ENCODE measurements at places on chromosomes 7 and 10. TPM values are rescaled to one million over a fixed set of nuclear protein-coding genes. Genes with fewer than 3 reads are reported as not detected.

The UPK3B gene
- 0.68 TPM for total RNA-seq

The GPR37 gene
- total RNA-seq = not detected

The SCART1 gene
- 2.1 TPM for total RNA-seq

The CALML3 gene
- not detected for total RNA-seq

The KIF20B gene
- 52.7 TPM for total RNA-seq

The ATXN7L1 gene
- total RNA-seq = 10.8 TPM

The PDE1C gene
- not detected for total RNA-seq

The HOXA1 gene
- total RNA-seq = not detected

The MOGAT3 gene
- total RNA-seq = not detected

The CXCL12 gene
- 0.88 TPM for total RNA-seq

The HECW1 gene
- not detected for total RNA-seq

The HABP2 gene
- not detected for total RNA-seq

The TRPV5 gene
- not detected for total RNA-seq

The PRSS37 gene
- total RNA-seq = not detected

The KCP gene
- 0.16 TPM for total RNA-seq

The PITX3 gene
- total RNA-seq = not detected

The PPP1R17 gene
- not detected for total RNA-seq
